ENCODE measurements at places on chromosomes 4 and X. TPM values are rescaled to one million over a fixed set of nuclear protein-coding genes. Genes with fewer than 3 reads are reported as not detected.

GRCh38 chr4:76952071-76952470, 2.5 kb downstream of the SEPTIN11 start:
- H3K27ac ChIP-seq: no peak overlapping the region
- no peak overlapping the region for H3K4me3 ChIP-seq
- peaks cover 34% of the 10 kb centered on the region for H3K4me1 ChIP-seq
- DNase-seq: no peak
- H3K27me3 ChIP-seq: no peaks in the 10 kb centered on the region

DNA sequence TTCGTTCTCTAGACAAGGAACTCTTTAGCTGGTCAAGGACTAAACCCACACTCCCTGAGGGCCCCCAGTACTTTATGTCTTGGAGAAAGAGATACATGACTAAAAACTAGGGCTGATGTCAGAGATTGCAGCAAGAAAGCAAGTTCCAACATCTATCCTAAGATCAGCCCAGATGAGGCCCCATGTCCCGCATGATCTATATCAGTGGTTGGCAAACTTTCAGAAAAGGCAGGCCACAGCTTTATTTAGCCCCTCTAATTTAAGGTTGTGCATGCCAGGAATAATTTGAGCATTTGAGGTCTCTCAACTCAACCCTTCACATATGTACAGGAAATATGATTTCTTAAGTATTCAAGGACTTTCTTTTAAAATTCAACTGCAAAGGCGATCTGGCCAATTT, 44.1 kb upstream of the FRMD7 start:
- no peak overlapping the region for H3K4me3 ChIP-seq
- DNase-seq: no peak
- no peaks in the 10 kb centered on the region for H3K4me1 ChIP-seq
- H3K27me3 ChIP-seq: no peaks in the 10 kb centered on the region
- H3K27ac ChIP-seq: no peak overlapping the region

The BEX2 gene
- 39.1 TPM for total RNA-seq

- H3K4me1 ChIP-seq: no peaks in the 10 kb centered on the region
- no peaks in the 10 kb centered on the region for H3K36me3 ChIP-seq
- no peak overlapping the region for H3K27ac ChIP-seq
- no peaks in the 10 kb centered on the region for H3K27me3 ChIP-seq
Observed at GRCh38 chr4:57442831-57443291, 332.7 kb upstream of the IGFBP7 start.

The DGAT2L6 gene
- total RNA-seq: not detected

DNA sequence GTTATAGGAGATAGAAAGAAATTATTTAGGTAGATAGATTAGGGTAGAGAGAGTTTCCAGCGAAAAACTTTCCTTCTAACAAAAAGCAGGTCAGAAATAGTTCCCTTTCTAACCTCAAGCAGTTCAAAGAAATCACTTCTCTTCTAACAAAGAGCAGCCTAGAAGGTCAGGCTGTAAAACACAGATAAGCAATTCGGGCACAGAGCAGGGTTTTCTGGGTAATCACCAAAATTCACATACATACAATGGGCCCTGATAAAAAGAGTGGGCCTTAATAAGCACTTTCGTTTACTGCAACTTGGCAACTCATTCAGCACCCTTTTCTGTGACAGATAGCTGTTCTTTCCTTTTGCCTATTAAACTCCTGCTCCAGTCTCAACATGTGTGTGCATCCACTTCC, 13.4 kb upstream of the NAF1 start:
- H3K27me3 ChIP-seq: no peaks in the 10 kb centered on the region
- H3K36me3 ChIP-seq: no peaks in the 10 kb centered on the region
- no peak for DNase-seq
- H3K4me3 ChIP-seq: no peak overlapping the region
- H3K27ac ChIP-seq: no peak overlapping the region

GRCh38 chrX:46456125-46456922, 88.9 kb downstream of the ZNF674 start:
- H3K27me3 ChIP-seq: no peaks in the 10 kb centered on the region
- no peak overlapping the region for H3K4me3 ChIP-seq
- no peak overlapping the region for H3K27ac ChIP-seq
- no peak for DNase-seq
- H3K4me1 ChIP-seq: no peaks in the 10 kb centered on the region
